ENCODE measurements at places on chromosomes 12 and 14.

DNA sequence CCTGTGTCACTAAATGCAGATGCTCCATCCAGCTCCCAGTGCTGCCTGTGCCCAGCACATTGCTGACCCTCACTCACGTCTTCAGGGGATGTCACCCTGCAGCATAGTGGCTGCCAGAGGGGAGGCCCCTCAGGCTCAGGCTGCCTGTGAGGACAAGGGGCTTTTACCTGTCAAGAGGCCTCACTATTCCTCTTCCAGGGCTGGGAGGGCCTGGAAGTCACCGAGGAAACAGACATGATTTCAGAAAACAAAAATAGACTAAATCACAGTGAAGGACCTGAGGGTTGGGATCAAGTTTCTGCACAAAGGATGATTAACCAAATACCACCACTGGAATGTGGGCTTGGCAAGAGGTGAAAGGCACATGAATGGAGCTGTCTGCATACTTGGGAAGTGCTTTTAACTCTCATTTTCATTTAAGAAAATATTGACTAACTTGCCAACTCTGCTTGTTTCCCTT is 1202.3 kb downstream of the BCL11B start:
- DNase-seq, result no peak

- DNase-seq, result no peak
These were observed 3.8 kb downstream of the MLH3 start for GRCh38 chr14:75047506-75047905.

DNA sequence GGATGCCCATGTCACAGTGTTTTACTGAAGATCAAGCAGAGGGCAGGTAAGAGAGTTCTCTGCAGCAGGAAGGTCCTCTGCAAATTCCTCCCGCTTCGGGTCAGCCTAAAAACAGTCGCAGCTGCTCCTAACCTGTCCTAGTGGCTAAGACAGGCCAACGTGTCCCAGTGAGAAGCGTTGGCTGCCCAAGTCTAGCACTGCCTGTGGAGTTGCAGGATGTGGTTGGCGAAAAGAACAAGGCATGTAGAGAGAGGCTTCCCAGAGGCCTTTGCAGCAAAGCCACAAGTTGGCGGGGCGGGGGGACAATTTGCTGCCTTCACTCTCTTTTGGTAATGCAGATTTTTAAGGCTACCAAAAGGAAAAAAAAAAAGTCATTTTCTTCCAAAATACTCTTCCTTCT is 340.1 kb downstream of the BCL11B start:
- no peak for DNase-seq

DNA sequence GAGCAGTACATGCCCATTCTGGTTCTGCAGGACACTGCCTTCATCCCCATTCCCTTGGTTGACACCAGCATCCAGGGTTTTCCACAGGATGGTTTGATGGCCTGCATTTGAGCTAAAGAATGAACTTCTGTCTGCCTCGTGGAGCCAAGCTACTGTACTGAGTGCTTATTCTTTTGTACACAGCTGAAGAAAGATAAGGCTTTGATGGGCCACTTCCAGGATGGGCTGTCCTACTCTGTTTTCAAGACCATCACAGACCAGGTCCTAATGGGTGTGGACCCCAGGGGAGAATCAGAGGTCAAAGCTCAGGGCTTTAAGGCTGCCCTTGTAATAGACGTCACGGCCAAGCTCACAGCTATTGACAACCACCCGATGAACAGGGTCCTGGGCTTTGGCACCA is 23.7 kb downstream of the BCL2L14 start:
- no peak for DNase-seq

DNA sequence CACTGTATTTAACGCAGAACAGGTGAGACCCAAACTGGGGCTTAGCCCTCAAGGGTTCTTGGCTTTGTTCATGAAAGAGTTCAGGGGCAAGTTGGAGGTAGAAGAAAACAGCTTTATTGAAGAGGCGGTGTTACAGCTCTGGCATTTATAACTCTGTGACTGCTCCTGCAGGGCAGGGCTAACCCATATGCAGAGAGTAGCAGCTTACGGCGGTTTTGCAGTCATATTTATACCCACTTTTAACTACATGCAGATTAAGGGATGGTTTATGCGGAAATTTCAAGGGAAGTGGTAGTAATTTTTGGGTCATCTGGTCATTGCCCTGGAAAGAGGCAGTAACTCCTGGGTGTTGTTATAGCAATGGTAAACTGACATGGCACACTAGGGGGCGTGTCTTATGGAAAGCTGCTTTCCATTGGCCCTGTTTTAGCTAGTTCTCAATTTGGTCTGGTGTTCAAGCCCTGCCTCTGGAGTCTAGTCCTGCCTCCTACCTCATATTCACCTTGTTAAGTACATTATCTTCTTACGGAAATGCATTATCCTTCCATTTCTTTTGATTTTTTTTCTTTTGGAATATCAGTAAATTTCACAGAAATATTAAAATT is 1.8 kb upstream of the IAPP start:
- no peak for DNase-seq

GRCh38 chr12:112096667-112097066 is 11.9 kb downstream of the NAA25 start:
- no peak for DNase-seq

DNA sequence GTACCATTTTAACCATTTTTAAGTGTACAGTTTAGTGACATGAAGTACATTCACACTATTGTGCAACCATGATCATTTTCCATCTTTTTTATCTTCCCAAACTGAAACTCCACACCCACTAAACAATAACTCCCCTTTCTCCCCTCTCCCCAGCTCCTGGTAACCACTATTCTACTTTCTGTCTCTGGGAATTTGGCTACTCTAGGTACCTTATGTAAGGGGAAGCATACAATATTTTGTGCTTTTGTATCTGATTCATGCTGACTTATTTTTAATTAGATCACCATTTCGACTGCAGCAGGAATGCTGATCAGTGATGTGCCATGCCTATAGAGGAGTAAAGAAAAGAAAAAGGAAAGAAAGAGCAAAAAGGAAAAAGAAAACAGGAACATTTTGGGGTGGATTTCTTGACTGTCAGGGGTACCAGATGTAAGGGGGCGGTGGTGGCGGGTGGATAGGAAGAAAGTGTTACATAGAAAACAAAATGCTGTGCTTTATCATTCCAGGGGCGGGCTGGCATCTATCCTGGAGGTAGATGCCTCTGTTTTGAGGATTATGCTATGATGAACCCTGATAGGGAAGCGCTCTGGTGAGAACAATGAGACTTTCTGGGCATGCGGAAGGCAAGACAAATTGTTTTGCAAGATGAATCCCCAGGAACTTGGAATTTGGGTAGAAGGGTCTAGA is 45.2 kb upstream of the CTDSP2 start:
- DNase-seq, result no peak

DNA sequence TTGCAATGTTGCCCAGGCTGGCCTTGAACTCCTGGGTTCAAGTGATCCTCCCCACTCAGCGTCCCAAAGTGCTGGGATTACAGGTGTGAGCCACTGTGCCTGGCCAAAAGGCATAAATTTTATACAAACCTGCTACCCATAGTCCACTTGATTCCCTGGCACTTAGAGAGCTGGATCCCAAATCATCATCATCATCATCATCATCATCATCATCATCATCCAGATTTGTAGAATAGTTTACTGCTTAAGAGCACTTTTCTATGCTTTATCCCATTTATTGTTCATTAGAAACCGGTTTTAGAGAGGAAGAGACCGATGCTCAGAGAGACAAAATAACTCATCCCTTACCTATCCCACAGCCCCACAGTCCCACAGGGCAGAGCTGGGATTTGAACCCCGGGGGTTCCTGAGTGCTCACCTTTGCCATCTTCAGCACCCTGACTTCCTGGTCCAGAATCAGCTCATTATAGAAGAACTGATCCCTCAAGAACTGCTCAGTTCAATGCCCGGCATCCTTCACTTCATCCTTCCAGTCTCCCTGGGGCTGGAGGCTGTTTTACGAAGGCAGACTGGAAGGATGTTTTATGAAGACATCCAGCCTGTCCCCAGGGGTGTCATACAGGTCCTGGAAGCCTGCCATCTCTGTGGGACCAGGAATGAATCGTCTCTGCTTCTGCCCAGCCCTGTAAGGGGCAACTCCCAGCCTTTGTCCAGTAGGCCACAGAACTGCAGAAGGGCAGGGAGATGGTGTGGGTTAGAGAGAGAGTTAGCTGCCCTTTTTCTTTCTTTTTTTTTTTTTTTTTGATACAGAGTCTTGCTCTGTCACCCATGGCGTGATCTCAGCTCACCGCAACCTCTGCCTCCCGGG is 20.2 kb upstream of the OASL start:
- no peak for DNase-seq

- DNase-seq, result no peak
These were observed 57.9 kb downstream of the RFLNA start for GRCh38 chr12:124352839-124353238.

DNA sequence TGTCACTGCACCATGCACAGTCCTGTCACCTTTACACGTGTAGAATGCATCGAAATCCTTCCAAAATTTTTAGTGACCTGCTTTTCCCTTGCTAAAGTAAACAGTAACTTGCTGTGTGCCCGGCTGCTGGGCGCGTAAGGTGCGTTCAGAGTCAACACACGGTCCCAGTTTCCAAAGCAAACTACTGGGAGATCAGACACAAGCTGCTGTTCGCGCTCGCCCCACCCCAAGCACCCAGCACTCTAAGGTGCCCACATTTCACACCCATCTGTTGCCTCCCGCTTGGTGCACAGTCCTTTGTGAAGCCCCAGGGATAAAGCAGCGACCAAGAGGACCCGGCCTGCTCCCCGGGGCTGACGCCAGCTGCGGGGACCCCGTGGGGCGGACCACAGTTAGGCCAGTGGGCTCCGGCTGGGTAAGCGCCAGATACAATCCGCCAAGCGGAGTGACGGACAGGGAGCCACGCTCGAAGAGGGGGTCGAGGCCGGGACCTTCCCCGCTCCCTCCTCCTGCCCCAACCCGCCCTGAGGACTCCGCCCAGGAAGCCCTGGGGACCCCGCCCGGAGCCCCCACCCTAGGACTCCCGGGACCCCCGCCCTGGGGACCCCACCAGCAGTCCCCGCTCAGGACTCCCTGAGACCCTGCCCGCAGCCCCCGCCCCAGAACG is 633 bp downstream of the STX2 start:
- peak; percentile 83 for DNase-seq

- no peak for DNase-seq
These were observed 11.6 kb upstream of the GXYLT1 start for GRCh38 chr12:42156232-42156631.

DNA sequence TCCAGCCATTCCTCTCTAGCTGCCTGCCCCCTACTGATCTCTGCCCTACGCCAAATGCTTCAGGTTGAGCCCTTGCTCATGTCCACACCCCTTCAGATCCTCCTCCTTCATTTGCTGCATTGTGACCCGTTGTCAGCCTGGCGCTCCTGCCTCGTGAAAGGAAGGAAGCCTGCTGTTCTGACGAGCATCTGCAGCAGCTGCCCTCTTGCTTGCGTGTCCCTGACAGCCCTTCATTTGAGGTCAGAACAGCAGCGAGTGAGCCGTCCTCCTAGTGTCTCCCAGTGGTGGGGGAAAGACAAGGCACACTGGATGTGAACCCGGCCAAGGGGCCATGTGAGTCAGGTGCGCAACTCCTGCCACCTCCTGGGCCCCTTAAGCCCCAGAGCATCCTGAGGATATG is 3.0 kb upstream of the PIANP start:
- DNase-seq, result no peak

- DNase-seq, result no peak
These were observed 14.8 kb downstream of the JDP2 start for GRCh38 chr14:75442642-75443041.

DNA sequence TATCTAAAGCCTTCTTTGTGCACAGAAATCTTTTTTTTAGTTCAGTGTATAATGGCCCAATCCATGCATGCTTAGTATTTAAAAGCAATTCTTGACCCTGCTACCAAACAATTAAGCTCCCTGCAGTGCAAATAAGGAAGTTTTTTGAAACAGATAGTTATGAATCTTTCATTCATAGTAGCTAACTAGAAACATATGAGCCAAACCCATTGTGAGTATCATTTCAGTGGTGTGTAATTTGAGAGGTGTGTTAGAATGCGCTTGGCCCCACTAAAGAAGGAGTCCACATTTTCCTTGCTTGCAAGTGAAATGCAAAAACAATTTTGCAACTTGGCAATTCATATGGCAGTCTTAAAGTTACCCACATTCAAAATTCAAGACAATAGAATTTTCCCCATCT is 14.4 kb downstream of the EPS8 start:
- DNase-seq, result no peak

GRCh38 chr12:91183551-91183950 is 934 bp upstream of the DCN start:
- DNase-seq, result no peak

- no peak for DNase-seq
These were observed 49.4 kb downstream of the IFNG-AS1 start for GRCh38 chr12:68038650-68039049.

- DNase-seq, result no peak
These were observed 2.0 kb downstream of the PKP2 start for GRCh38 chr12:32894566-32894965.

DNA sequence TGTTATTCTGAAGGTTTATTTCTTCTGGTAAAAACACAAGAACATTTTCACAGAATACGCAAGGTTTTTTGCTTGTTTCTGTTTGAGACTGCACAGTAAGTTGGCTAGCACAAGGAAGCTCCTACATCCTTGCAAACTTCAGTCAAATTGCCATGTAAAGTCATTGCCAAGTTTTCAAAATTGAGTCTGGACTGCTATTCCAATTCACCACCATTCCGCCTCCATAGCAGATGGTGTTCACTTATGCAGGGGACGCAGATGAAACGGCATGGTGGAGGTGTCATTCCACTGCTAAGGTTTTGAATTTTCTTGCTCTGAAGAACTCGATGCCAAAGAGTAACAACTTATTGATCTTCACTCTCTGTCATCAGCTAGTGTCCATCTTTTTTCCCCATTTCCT is 303.9 kb upstream of the SYT1 start:
- DNase-seq, result peak; percentile 20

GRCh38 chr12:98370976-98371375 is 144.4 kb upstream of the TMPO start:
- no peak for DNase-seq

GRCh38 chr14:104546591-104547309 is 32.8 kb upstream of the C14orf180 start:
- no peak for DNase-seq

- no peak for DNase-seq
These were observed 24.6 kb upstream of the PPP1R12A start for GRCh38 chr12:79959484-79959883.

All from posterior cingulate gyrus (tissue), 11 donors.